ENCODE measurements at places on chromosomes 16 and 17. TPM values are rescaled to one million over a fixed set of nuclear protein-coding genes. Genes with fewer than 3 reads are reported as not detected.

Gene ARL5C
- not detected for total RNA-seq

GRCh38 chr17:18257268-18257981 lies 1.1 kb downstream of the FLII start:
- DNase-seq = peak; percentile 93

DNA sequence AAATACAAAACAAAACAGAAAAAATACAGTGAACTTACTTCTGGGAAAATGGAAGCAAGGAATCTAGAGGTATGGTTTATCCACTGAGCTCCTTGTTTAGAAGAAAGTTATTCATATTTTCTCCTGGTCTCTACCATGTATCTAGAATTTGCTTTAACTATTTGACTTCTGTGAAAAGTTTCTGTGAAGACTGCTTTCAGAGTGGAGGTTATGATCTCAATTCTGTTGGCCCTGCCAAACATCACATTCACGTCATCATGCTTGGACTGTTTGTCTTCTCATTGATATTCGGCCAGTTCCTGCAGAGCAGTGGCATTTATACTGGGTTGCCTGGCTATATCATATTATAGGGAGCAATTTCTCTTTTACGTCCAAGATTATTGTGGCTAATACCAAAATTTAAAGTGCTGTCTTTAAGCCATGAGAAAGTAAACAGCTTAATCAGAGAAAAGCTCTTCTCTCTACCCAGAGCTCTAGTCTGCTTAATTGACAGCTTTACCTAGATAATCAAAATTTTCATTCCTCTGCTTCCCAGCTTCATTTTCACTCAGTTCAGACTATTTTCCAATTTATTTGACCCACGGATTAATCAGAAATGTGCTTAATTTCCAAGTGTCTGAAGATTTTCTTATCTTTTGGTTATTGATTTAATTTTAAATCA lies at the start of gene ABCA8:
Gene ABCA8 (minus strand): TSS at position 212 of the 661 bp plus-strand sequence. CDS start 13,358 bp downstream, outside the sequence.
- DNase-seq = no peak

- DNase-seq = no peak
These were observed 41.6 kb upstream of the TNRC6C start for GRCh38 chr17:77916703-77917481.

GRCh38 chr16:12899529-12900143 lies 1.8 kb upstream of the SHISA9 start:
- no peak for DNase-seq

DNA sequence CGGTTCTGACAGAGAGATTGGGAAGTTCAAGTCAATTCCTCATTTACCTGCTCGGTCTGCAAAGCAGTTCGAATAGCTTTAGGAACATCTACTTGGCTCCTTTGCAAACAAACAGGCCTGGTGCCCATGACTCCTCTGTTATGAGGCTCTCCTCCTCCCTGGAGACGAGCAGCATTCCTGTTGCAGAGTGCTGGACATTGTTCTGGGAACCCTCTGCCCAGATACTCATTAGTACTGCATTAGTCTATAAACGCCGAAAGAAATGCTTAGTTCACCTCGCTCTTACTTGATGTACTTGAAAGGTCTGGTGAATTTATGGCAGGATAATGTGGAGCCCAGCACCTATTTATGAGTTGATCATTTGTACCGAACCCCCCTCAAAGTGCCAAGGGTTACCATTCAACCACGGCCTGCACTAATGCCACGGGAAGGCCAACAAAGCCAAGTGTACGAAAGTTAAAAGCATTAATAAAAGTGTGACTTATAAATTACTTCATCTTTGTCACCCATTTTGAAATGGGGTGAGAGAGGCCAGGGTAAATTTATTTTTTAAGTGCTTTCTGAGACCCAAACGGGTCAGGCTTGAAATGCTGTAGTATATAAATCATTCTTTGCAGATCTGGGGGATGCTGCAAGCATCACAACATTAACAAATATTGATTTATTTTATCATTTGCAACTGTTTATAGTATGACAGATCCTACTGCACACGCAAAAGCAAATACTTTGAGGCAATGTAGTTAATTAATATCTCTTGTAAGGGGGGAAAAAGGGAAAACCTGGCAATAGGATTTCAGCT lies 478.9 kb upstream of the PSMD7 start:
- no peak for DNase-seq

Gene MYH1
- total RNA-seq = not detected

DNA sequence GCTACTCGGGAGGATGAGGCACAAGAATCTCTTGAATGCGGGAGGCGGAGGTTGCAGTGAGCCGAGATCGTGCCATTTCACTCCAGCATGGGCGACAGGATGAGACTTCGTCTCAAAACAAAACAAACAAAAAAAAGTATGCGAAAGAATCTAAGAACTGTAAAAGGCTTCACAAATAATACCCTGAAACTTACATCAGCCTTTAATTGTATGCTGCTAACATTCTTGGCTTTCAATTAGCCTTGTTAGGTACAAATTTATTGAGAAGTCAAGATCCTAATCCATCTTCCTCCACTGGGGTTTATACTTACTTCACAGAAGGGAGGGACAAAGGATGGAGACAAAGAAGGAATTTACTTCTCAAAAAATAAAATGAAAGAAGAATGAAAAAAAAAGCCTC lies 83.3 kb downstream of the SNX11 start:
- DNase-seq = no peak

GRCh38 chr16:84500531-84500930 lies 3.9 kb downstream of the MEAK7 start:
- no peak for DNase-seq

DNA sequence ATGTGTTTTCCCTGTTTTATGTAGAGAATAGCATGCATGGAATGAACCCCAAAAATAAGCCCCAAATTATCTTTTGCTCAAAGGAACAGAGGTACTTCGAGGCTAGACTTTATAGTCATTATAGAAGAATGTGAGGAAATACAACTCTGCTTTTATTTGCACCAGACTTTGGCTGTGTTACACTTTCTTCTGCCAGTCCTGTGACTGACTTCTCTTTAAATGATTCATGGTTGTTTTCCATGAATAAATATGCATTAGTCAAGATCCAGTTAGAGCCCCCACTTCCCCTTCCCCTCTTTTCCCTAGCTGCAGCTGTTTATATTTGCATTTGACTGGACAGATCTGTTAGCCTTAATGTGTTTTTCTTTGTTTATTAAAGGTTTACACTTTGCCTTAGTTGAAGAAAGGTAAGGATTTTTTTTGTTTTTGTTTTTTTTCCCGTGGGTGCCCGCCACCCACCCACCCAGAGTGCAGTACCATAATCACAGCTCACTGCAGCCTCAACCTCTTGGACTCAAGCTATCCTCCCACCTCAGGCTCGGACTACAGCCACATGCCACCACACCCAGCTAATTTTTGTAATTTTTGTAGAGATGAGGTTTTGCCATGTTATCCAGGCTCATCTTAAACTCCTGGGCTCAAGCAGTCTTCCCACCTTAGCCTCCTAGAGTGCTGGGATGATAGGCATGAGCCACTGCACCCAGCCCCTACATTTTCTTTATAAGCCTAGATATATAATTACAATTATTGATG lies 152.6 kb downstream of the CYB561 start:
- peak; percentile 54 for DNase-seq

DNA sequence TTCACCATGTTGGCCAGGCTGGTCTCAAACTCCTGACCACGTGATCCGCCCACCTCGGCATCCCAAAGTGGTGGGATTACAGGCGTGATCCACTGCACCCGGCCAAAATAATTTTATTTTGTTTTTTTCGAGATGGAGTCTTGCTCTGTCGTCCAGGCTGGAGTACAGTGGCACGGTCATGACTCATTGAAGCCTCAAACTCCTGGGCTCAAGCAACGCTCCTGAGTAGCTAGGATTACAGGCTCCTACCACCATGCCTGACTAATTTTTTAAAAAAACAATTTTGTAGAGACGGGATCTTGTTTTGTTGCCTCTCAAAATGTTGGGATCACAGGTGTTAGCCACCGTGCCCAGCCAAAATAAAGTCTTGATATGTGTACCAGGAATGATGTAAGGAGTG lies 2.4 kb upstream of the TTLL6 start:
- DNase-seq = no peak

- no peak for DNase-seq
These were observed 140.9 kb downstream of the CCT6B start for GRCh38 chr17:34820248-34820801.

GRCh38 chr16:79062336-79062735 lies 538.2 kb downstream of the MAF start:
- DNase-seq = no peak

Gene ITGAD
- total RNA-seq = not detected

Gene TUBD1
- 4.4 TPM for total RNA-seq

DNA sequence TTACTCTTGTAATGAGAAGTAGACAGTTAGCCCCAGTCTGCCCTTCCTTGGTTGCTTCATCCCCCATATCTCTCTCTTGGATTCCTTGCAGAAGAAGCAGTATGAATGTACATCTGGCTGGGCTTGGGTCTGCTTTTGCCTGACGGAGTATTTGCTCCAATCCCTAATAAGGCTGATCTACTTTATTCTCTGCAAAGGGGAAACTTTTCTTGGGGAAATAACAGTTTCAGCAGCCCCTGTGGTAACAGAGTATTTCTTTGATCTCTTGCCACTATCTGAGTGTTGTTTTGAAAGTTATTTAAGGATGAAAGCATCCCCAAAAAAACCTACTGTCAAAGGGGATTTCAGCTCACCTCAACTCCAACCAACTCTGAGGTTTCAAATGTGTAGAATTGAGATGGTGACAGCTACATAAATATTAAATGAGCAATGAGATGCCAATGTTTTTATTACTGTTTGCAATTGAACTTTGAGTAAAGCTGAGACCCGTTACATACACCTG lies 168.9 kb upstream of the NOG start:
- DNase-seq = no peak

DNA sequence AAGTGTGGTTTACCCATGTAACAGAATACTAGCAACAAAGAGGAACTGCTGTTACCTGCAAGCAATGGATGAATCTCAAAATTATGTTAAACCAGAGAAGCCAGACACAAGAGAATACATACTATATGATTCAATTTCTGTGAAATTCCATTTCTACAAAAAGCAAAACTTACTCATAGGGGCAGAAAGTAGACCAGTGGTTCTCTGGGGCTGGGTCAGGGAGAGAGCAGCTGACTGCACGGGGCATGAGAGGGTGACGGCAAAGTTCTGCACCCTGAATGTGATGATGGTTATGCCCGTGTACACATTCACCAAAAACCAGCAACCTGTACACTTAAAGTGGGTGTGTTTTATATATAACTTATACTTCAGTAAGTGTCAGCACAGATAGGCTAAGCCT lies 3.1 kb downstream of the ZNF843 start:
- DNase-seq = no peak

GRCh38 chr17:63156986-63157385 lies 191.0 kb downstream of the TANC2 start:
- DNase-seq = no peak

GRCh38 chr17:35627417-35627816 lies 40.3 kb downstream of the AP2B1 start:
- DNase-seq = no peak

DNA sequence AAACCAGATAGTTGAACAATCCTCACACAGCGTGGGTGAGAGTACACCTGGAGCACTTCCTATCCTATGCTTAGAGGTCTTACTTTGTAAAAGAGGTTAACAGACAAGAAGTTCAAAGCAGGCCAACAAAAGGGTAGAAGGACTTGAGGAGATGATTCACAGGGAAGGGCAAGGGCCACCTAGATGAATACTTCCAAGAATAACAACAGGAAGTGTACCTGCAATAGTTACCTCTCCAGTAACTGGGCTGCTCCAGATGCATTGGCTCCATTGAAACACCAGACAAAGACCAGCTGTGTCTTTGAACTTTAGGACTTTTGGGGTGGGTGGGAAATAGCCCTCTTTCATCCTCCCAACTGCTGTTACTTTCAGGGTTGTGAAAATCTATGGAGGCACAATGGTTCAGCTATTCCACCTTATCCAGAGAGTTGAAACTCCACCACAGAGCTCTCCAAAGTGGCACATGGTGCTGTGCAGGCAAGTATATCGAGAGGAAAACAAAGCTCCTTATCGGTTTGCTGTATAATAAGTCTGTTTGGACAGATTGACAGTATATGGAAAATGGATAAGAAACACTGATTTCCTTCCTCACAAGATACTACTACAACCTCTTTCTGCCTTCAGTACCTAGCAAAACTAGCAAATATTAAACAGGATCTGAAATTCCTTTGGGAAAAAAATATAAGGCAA lies 22.7 kb downstream of the RNF43 start:
- no peak for DNase-seq

DNA sequence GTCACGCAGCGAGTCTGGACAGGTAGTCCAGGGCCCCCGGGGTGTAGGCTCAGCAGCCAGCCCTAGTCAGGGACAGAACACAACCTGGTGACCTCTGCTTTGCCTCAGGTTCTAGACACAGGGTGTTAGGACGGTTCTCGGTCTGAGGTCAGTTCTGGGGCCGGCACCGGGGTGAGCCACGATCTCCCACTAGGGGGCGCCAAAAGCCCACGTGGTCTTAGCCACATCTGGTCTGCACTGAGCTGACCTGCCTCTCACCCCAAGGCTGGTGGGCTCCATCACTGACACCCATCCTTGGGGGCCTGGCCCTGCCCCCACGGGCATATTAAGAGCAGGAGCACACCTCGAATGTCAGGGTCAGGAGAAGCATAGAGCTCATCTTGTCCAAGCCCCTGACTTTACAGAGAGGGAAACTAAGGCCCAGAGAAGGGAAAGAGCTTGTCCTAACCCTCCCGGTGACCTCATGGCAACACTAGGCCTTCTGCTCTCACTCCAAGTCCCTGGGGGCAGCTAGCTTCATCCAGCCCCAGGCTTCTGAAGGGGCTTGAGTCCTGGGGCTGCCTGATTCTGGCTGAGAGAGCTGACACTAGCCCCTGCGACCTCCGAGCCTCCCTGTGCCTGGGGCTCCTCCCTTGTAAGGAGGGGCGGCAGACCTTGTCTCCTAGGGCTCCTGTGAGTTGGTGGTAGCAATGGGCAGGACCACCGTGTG lies 9.0 kb downstream of the SLC5A10 start:
- peak; percentile 97 for DNase-seq

- no peak for DNase-seq
These were observed 158.5 kb downstream of the PPM1E start for GRCh38 chr17:58913971-58914769.

- DNase-seq = peak; percentile 74
These were observed 6.3 kb upstream of the KCNG4 start for GRCh38 chr16:84245956-84246678.

GRCh38 chr17:18377437-18378204 lies at the start of gene EVPLL:
Gene EVPLL, plus strand, starts transcription at chr17:18377778. Its CDS starts 3,160 bp downstream, at chr17:18380938.
- DNase-seq = no peak

GRCh38 chr16:84138824-84139627 lies 6.0 kb downstream of the HSDL1 start:
- no peak for DNase-seq

Gene CES5A
- not detected for total RNA-seq

Gene SLC12A3
- not detected for total RNA-seq

DNA sequence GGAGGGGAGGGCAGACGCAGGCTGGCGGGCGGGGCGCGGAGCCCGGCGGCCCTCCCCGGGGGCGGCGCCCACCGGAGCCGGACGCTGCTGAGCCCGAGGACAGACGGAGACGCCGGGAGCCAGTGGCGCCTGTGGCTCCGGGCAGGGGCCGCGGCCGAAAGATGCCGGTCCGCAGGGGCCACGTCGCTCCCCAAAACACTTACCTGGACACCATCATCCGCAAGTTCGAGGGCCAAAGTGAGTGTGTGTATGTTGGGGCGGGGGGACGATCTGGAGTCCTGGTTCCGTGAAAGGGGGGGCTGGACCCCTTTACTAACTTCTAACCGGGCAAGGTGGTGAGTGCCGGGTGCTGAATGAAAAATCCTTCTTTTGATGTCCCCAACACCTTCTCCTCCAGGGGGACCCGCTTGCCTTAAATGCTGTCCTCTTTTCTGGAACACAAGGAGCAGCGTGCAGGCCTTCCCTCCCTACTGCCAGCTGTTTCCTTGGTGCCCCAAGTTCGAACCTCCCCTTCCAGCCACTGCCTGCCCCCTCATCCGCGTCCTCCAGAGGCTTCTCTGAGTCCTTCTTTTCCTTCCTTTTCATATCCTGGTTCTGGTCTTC lies at the start of gene KCNH6:
Gene KCNH6 (plus strand): TSS at position 106 of the 603 bp plus-strand sequence. CDS start 56 bp downstream, at position 162.
- DNase-seq = peak; percentile 76

Measured in osteoblast (primary cell).